ENCODE measurements at places on chromosomes 12 and 14. TPM values are rescaled to one million over a fixed set of nuclear protein-coding genes. Genes with fewer than 3 reads are reported as not detected.
A peak's percentile ranks its signal among the peaks of the same experiment; 100 is the strongest.

- DNase-seq, result no peak
Observed at GRCh38 chr12:90514325-90514724, 440.7 kb downstream of the CCER1 start.

DNA sequence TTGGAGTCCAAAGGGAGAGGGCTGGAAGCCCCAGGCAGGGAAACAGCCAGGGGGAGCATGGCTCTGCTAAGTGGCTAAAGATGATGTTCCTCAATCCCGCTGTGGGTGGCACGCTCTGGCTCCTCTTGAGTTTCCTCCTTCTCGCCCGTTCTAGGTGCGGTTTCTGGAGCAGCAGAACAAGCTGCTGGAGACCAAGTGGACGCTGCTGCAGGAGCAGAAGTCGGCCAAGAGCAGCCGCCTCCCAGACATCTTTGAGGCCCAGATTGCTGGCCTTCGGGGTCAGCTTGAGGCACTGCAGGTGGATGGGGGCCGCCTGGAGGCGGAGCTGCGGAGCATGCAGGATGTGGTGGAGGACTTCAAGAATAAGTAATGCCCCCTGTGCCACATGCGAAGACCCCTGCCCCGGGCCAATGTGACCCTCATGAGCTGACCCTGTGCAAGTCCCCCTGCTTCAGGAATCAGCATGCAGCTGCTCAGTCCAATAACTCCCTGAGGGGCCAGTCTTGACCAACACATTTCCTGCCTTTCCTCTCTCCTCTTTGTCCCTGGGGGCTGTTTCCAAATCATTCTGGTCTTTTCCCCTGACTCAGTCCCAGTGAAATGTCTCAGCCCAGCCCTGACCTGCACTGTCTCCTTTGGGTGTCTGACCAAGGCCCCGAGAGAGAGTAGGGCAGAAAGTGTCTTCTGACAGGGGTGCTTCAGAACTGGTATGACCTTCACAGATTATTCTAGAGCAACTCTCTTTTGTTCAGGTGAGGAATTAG, 2.1 kb downstream of the KRT7 start:
- DNase-seq, result peak; percentile 72

GRCh38 chr12:69639400-69640016, 28.8 kb upstream of the LRRC10 start:
- DNase-seq, result peak; percentile 66

- DNase-seq, result no peak
Observed at GRCh38 chr12:29563071-29563470, 65.6 kb upstream of the OVCH1 start.

GRCh38 chr12:108792361-108793292, 61.3 kb upstream of the CORO1C start:
- no peak for DNase-seq

GRCh38 chr12:67794161-67794560, 145.6 kb downstream of the DYRK2 start:
- no peak for DNase-seq

The GPR65 gene
- 0.05 TPM for total RNA-seq

The BEGAIN gene
- 17.1 TPM for total RNA-seq
